Activated CD4-positive, alpha-beta memory T cell treated with anti-CD3 and anti-CD28 coated beads, Interleukin-2, amount 10 ng/mL, durations not matched to agents 7 days and 5 days (primary cell): ENCODE measurements at places on chromosomes 3 and 15.
A peak's percentile ranks its signal among the peaks of the same experiment; 100 is the strongest.

DNA sequence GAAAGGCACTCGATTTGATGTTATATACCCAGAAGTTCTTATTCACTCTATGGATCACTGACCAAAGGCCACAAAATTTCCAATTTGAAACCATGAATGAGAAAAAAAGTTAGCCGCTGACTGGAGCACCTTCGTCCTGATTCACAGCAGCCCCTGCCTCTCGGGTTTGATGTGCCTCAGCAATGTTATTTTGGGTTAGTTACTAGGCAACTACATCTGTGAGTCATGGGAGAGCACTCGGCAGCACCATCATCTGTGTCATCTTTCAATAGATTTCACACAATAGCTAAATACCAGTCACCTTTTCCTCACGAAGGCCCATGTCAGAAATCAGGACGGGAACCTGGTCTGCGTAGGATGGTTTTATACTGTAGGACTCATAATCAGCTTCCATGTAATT lies 269.2 kb downstream of the ZBBX start:
- no peak overlapping the region for H3K4me3 ChIP-seq
- H3K36me3 ChIP-seq, result no peaks in the 10 kb centered on the region
- H3K4me1 ChIP-seq, result no peaks in the 10 kb centered on the region
- H3K27me3 ChIP-seq, result no peaks in the 10 kb centered on the region
- no peak overlapping the region for H3K27ac ChIP-seq

GRCh38 chr3:79954756-79955155 lies 187.0 kb upstream of the ROBO1 start:
- no peaks in the 10 kb centered on the region for H3K4me1 ChIP-seq
- no peak overlapping the region for H3K27ac ChIP-seq
- H3K27me3 ChIP-seq, result no peaks in the 10 kb centered on the region
- DNase-seq, result no peak

DNA sequence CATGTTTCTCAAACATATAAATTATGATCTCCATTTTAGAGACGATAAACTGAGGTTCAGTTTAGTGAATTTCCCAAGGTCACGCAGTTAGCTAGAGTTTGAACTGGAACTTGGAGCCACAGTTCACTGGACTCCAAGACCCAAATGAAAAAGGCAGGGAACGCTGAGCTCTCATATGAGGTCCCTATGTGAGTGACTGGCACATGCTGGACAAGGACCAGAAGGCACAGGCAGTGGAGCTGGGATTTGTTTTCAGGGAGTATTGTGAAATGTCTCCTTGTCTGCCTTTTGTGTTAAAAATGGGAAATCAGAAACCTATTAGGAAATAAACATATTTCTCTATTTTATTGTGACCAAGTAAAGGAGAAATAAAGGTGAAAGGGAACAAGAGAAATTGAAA lies 63.5 kb downstream of the MESD start:
- H3K36me3 ChIP-seq, result no peaks in the 10 kb centered on the region
- H3K27me3 ChIP-seq, result no peaks in the 10 kb centered on the region
- H3K4me3 ChIP-seq, result no peak overlapping the region
- no peak for DNase-seq

DNA sequence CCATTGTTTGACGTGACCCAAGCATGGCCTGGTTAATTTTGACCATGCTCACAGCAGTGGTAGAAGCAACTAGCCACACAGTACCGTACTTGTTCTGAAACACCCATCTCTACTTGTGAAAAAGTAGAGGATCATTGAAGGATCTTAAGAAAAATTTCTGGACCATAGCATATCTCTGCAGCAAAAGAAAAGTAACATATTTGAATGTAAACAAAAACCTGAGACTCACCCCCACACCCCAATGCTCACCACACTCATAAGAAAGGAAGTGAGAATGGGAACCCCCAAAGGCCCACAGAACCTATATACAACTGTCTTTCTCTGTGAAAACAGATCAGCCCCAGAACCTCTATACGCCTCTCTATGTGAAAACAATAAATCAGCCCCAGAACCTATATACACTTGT lies 33.8 kb upstream of the TFRC start:
- no peaks in the 10 kb centered on the region for H3K36me3 ChIP-seq
- no peak overlapping the region for H3K4me3 ChIP-seq
- H3K27me3 ChIP-seq, result no peaks in the 10 kb centered on the region
- peak; percentile 25 for DNase-seq

DNA sequence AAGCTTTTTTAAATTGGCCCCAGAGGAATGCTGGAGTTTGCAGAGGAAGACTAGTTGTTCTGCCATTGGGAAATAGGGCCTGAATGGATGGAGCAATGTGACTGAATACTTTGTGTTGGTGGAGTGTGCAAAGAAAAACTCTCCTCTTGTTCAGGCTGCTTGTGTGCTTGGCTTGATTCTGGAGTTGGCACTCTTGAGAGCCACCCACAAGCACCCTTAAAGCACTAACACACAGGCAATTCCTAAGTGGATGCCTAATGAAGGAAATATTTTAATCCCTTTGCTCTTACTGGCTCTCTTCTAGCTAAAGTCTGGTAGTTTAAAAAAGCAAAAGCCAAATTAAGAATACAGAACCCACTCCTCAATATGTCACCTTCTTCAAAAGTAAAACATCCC lies 304.4 kb upstream of the C2CD4B start:
- DNase-seq, result no peak
- H3K4me3 ChIP-seq, result no peak overlapping the region
- no peaks in the 10 kb centered on the region for H3K36me3 ChIP-seq
- no peaks in the 10 kb centered on the region for H3K27me3 ChIP-seq

- no peak overlapping the region for H3K4me3 ChIP-seq
- no peak overlapping the region for H3K27ac ChIP-seq
- peaks cover 2% of the 10 kb centered on the region for H3K27me3 ChIP-seq
- peaks cover 1% of the 10 kb centered on the region for H3K4me1 ChIP-seq
Measured at GRCh38 chr3:64361962-64362735, 136.9 kb upstream of the PRICKLE2 start.

DNA sequence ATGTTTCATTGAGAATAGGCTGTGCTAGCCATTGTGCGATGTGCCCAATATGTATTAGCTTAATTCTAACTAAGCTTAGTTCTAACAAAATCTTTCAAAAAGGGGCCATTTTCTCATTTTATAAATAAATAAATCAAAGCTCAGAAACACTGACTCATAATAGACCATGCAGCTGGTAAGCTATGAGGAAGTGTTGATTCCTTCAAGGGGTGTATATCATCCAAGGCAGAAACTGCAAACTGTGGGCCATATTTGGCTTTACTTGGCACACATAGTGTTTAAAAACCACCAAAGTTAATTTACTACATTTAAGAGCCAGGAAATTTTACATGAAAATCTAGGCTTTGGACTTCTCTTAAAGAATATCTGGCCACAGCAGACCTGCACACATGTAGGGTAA lies 136.5 kb downstream of the ZNF621 start:
- H3K36me3 ChIP-seq, result no peaks in the 10 kb centered on the region
- H3K27me3 ChIP-seq, result peaks cover 22% of the 10 kb centered on the region
- no peak overlapping the region for H3K4me3 ChIP-seq
- H3K27ac ChIP-seq, result no peak overlapping the region
- DNase-seq, result no peak
- H3K4me1 ChIP-seq, result no peaks in the 10 kb centered on the region

GRCh38 chr15:61130950-61131942 lies 97.9 kb downstream of the RORA start:
- H3K27me3 ChIP-seq, result peaks cover 21% of the 10 kb centered on the region
- no peak overlapping the region for H3K4me3 ChIP-seq
- no peak overlapping the region for H3K27ac ChIP-seq
- no peaks in the 10 kb centered on the region for H3K4me1 ChIP-seq
- DNase-seq, result no peak

DNA sequence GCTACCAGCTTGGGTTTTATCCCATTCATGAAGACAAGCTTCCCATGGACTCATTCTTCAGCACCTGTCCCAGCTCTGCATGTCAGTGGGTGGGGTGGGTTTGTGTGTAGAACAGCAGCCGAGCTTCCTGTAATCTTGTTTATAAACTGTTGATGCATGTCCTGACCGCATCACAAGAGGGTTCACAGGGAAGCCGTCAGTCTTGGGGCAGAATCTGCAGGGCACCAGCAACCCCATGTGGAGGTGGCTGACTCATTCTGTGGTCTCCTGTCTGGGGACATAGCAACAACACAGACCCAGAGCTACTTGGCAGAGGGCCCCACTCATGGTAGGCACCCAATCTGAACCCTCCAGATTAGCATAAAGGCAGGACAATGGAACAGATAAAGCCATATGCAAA lies 35.6 kb downstream of the DAPK2 start:
- no peaks in the 10 kb centered on the region for H3K36me3 ChIP-seq
- no peaks in the 10 kb centered on the region for H3K27me3 ChIP-seq
- H3K4me1 ChIP-seq, result peaks cover 58% of the 10 kb centered on the region
- peak overlapping the region; percentile 86 for H3K27ac ChIP-seq
- DNase-seq, result peak; percentile 92
- peak overlapping the region; percentile 42 for H3K4me3 ChIP-seq

- H3K27me3 ChIP-seq, result peaks cover 75% of the 10 kb centered on the region
- H3K4me3 ChIP-seq, result no peak overlapping the region
- no peak overlapping the region for H3K27ac ChIP-seq
- H3K36me3 ChIP-seq, result no peaks in the 10 kb centered on the region
Measured at GRCh38 chr3:181704421-181705085, 7.2 kb upstream of the SOX2 start.

- DNase-seq, result no peak
- peaks cover 5% of the 10 kb centered on the region for H3K27me3 ChIP-seq
- H3K4me3 ChIP-seq, result no peak overlapping the region
- H3K27ac ChIP-seq, result no peak overlapping the region
Measured at GRCh38 chr15:39613271-39613670, 32.4 kb downstream of the THBS1 start.

DNA sequence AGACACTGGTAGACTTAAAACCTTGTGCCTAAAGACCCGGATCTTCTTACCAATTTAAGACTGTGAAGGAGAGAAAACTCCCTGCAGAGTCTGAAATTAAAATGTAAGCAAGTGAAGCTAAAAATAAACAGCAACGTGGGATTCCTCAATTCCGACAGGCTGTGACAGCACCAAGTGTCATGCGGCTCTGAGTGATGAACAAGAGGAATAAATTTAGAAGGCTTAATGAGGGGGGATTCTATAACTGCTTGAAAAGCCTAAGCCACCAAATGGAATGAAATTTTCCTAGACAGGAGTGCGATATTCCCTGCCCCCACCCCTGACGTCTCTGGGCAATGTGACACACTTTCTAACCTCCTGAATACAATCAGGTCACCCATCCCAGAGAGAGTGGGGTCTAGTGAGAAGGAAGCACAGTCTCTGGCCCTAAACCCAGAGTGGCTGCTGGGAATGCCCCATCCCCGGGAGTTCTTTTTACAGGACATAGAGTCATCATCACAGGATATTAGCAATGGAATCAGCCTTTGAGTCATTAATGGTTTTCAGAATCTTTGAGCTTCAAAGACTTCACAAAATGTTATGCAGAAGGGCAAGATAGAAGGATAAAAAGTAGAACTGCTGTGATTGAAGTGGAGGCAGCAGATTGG lies 114.3 kb downstream of the EDEM1 start:
- H3K36me3 ChIP-seq, result no peaks in the 10 kb centered on the region
- H3K27me3 ChIP-seq, result peaks cover 5% of the 10 kb centered on the region
- H3K4me1 ChIP-seq, result no peaks in the 10 kb centered on the region
- DNase-seq, result no peak
- no peak overlapping the region for H3K4me3 ChIP-seq

GRCh38 chr15:73650416-73651126 lies 17.4 kb upstream of the NPTN start:
- H3K27me3 ChIP-seq, result peaks cover 17% of the 10 kb centered on the region
- H3K36me3 ChIP-seq, result no peaks in the 10 kb centered on the region
- DNase-seq, result no peak
- no peak overlapping the region for H3K4me3 ChIP-seq

DNA sequence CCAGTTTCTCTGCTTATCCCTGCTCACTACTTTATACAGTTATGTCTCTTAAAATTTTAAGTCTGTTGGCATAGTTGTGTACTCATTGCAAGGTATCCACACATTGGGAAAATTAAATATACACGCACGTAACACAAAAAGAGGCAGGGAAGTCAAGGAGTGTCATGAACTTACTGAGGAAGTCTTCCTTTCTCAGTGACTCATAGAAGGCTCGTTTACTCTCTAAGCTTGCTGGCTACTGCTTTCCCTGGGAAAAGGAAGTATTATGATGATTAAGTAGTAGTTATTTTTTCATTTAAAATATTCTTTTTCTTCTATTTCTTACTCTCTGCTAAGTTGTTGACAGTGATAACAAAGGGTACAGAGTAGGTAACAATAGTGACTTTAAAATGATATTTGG lies 287.3 kb downstream of the UBE2E2 start:
- H3K27me3 ChIP-seq, result no peaks in the 10 kb centered on the region
- no peaks in the 10 kb centered on the region for H3K4me1 ChIP-seq
- DNase-seq, result no peak

DNA sequence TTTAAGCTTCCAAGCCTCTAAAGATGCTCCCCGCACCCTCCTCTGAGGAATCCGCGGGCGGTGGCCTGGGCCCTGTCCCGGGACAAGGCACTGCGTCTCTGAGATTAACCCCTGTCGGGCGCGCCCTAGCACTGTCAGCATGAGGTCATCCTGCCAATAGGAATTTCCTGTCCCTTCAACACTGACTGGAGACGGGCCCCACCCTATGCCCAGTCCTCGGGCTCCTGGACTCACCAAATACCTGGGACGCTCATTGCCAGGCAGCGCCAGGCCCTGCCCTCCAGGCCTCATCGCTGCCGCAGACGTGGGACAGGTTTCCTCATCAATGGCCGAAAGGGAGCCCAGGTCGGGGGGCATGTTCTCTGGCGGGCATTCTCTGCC lies 67.6 kb upstream of the SH3GL3 start:
- H3K4me1 ChIP-seq, result peaks cover 6% of the 10 kb centered on the region
- peaks cover 27% of the 10 kb centered on the region for H3K27me3 ChIP-seq
- no peak overlapping the region for H3K27ac ChIP-seq
- no peak for DNase-seq

DNA sequence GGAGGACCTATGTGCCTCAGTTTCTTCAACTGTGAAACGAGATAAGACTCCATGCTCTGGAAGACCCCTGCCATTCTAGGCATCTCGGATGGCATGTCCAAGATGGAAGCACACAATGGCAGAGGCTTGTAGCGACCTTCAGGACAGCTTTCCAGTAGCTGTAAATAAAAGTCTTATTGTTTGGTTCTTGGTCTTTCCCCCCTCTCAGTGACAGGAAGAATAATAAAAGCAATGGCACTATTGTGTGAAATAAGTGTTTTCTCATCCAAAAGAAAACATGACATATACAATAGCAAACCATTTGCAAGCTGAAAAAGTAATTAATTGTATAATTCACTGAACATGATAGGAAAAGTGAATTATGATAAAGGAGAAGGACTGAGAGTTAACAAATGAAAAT lies 32.5 kb upstream of the CD47 start:
- H3K4me3 ChIP-seq, result no peak overlapping the region
- peaks cover 58% of the 10 kb centered on the region for H3K4me1 ChIP-seq
- no peak overlapping the region for H3K27ac ChIP-seq

DNA sequence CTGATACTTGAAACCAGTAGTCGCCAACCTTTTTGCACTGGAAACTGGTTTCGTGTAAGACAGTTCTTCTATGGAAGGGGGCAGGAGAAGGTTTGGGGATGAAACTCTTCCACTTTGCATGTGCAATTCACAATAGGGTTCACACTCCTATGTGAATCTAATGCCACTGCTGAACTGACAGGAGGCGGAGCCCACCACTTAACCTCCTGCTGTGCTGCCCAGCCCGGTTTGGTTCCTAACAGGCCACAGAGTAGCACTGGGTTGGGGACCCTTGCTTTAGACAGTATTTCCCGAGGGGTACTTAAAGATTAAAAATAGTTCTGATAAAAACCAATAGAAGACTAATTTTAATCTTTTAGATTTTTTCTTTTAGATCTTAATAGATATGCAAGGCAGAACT lies 11.1 kb downstream of the TFG start:
- H3K27me3 ChIP-seq, result no peaks in the 10 kb centered on the region
- DNase-seq, result no peak
- H3K27ac ChIP-seq, result no peak overlapping the region
